ENCODE measurements at places on chromosomes 2 and 18. TPM values are rescaled to one million over a fixed set of nuclear protein-coding genes. Genes with fewer than 3 reads are reported as not detected.

GPR39 gene
- total RNA-seq = not detected

TGFA gene
- total RNA-seq = 1.8 TPM

FER1L5 gene
- not detected for total RNA-seq

SERPINB10 gene
- total RNA-seq = not detected

STAT4 gene
- 67.1 TPM for total RNA-seq

METTL8 gene
- 20.0 TPM for total RNA-seq

SPATA3 gene
- total RNA-seq = 0.84 TPM
